ENCODE measurements at places on chromosomes 5 and 9. TPM values are rescaled to one million over a fixed set of nuclear protein-coding genes. Genes with fewer than 3 reads are reported as not detected.
A peak's percentile ranks its signal among the peaks of the same experiment; 100 is the strongest.

DNA sequence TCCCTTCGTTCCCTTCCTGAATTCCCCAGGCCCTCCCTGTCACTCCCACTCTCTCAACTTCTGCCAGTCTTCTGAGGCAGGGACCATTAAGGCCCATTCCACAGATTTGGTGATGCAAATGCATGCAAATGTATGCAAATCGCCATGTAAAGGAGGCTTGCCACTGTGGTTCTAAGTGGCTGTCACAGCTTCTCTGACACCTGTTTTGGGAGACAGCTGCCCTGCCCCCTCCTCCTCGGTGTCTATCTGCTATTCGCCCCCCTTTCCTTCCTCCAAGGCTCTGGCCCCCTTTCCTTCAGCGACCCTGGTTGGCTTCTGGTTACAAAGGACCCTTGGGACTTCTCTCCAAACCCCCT lies 10.5 kb upstream of the ARAP3 start:
- DNase-seq: no peak

GRCh38 chr5:82406205-82406773 lies 128.1 kb upstream of the RPS23 start:
- DNase-seq: peak; percentile 45

- DNase-seq: peak; percentile 92
These were observed 49.8 kb downstream of the EBF1 start for GRCh38 chr5:159049844-159050315.

DNA sequence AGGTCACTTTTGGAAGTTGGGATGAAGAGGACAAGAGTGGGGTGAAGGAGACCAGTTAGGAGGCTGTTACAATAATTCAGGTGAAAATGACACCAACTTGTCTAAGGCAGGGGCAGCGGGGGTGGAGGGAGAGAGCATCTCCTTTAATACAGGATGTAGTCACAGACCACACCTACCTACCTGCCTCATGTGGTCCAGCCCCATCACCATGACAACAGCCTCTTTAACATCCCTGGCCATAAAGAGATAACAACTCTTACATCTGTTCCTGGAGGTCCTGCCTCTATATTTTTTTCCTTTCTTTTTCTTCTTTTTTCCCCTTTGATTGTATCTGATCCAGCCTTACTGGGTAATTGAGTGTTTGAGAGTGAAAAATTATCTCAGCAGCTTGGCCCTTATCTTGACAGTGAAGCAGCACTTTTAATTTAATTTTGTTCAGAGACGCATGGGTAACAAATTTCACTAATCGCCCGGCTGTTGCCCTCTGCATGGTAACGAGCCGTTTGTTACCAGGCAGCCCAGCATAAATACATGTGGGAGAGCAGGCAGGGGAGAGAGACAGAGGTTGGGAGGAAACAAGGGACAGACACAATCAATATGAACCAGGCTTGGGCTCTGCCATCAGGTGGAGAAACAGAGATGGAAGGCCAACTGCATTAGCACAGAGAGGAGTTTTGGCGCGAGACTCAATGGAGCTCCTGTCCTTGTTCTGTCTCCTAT lies 338.1 kb downstream of the ASTN2 start:
- no peak for DNase-seq

GRCh38 chr9:108113596-108113995 lies 624.0 kb upstream of the KLF4 start:
- no peak for DNase-seq

DNA sequence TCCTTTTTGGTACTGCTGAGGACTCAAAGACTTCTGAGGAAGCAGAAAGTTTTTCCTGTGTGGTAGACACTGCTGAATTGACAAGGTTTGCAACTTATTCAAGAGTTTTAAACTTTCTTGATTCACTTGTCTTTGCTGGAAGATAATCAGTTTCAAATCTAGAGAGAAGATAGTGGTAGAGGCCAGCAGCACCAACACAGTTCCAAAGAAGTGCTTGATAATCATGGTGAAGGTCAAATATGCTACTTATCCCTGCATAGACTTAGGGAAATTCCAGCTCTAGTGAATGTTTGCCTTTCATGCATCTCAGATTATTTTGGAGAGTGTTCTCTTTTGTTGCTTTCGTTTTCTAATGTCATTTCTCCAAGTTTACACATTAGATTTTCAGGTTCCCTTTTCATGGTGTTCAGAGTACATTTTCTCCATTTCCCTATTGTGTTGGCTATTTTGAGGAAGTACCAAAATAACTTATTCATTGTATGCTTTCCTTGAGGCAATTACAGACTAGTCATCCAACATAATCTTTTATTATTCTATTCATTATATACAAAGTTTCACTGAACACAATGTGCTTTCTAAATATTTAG lies 550 bp downstream of the IFNE start:
- DNase-seq: peak; percentile 6

DNA sequence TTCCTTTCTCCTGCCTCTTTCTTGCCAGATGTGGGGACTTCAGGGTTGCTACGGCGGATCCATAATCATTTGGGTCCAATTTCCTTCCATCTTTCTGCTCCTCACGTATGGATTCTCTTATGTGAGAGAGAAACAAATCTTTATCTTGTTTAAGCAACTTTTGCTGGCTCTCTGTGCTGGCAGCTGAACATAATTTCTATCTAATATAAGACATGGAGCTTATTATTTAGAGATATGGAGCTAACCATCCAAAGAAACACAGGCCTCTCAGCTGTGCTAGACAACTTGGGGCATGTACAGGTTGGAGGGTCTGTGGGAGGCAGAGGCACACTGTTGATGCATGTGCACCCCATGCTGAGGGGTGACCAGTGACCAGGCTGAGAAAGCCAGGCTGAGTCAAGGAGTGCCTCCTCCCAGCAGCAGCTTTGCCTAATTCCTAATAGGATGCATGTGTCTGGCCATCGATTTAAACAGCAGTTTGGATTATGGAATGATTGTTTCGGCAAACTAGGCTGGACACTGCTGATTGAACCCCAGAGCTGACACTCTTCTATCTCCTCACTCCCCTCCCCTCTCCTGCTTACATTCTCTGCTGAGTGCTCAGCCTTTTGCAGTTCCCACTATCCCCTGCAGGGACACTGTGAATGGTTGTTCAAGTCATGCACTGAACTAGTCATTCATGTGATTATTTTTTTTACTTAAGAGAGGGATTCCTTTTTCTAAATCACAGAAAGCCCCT lies 195.8 kb downstream of the ERCC6L2 start:
- peak; percentile 84 for DNase-seq

- no peak for DNase-seq
These were observed 59.4 kb downstream of the ELAVL2 start for GRCh38 chr9:23766613-23767012.

- no peak for DNase-seq
These were observed 980 bp downstream of the CCNO start for GRCh38 chr5:55232271-55232984.

DNA sequence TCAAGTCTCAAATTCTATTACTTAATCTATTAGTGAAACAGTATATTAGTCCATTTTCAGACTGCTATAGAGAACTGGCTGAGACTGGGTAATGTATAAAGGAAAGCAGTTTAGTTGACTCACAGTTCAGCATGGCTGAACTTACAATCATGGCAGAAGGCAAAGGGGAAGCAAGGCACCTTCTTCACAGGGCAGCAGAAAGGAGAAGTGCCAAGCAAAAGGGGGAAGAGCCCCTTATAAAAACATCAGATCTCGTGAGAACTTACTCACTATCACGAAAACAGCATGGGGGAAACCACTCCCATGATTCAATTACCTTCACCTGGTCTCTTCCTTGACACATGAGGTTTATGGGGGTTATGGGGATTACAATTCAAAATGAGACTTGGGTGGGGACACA lies 67.9 kb upstream of the CHSY3 start:
- no peak for DNase-seq

GRCh38 chr5:50691399-50692016 lies 25.1 kb downstream of the PARP8 start:
- DNase-seq: no peak

Gene GAS1
- total RNA-seq: 436 TPM

Gene NME5
- not detected for total RNA-seq

Gene IL9
- not detected for total RNA-seq

Gene OR13J1
- not detected for total RNA-seq

Gene PCDHB10
- 5.5 TPM for total RNA-seq

Gene TAF11L5
- total RNA-seq: 16.4 TPM
